ENCODE measurements at places on chromosomes 1 and 21.

GRCh38 chr1:184422490-184423233 is 35.8 kb downstream of the C1orf21 start:
- no peak for DNase-seq

- DNase-seq: no peak
These were observed 626.5 kb downstream of the PTPRC start for GRCh38 chr1:199265319-199265718.

DNA sequence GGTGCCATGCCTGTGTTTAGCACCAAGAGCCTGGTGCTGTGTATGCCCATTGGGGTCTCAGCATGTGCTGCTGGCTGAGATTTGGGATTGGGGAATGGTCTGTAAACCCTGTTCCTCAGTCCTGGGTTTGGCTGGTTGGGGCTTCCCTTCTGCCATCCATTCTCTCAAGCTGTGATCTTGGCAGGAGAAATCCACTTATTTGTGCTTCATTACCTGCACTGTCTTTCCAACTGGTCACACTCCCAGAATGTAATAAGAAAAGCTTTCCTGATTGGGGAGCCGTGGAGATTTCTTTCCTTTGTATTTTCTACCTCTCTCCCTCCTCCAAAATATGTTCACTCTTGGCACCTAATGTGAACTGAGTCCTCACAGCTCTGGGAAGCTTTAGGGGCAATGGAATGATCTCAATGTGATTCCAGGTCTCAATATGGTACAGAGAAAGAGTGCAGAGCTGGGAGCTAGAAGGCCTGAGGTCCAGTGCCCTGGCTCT is 23.0 kb upstream of the KCNA10 start:
- DNase-seq: no peak

DNA sequence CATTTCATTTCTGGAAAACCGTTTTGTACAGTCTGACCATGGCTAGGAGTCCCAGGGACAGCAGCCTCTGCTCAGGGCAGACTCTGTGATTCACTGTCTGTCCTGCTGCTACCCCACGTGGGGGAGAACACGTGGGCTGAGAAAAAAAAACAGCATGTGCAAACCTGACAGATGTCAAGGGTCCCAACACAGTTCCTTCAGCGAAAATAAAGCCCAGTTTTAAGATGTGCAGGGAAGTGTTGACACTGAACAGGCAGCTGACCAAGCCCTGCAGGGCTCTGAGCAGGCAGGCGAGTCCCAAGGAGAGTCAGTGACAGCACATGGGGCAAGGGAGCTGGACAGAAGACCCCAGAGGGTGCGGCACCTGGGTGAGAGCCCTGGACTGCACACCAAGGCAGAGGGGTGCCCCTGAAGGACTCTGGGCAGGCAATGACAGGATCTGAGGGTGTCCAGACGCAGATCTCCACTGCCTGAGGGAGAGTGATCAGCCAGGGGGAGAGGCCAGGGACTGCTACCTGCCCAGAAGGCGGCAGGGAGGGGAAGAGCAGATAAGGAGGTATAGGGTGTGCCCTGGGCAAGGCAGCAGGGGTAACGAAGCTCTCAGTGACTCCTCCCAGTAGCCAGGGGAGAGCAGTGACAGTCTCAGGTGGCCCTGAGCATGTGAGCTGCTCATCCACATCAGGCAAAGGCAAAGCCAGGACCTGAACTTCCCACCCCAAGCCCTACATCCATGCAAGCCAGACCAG is 5.1 kb upstream of the SPATC1L start:
- no peak for DNase-seq

- no peak for DNase-seq
These were observed 211.9 kb upstream of the IRF2BP2 start for GRCh38 chr1:234821840-234822239.

GRCh38 chr1:193185211-193185610 is 1.2 kb downstream of the B3GALT2 start:
- no peak for DNase-seq

DNA sequence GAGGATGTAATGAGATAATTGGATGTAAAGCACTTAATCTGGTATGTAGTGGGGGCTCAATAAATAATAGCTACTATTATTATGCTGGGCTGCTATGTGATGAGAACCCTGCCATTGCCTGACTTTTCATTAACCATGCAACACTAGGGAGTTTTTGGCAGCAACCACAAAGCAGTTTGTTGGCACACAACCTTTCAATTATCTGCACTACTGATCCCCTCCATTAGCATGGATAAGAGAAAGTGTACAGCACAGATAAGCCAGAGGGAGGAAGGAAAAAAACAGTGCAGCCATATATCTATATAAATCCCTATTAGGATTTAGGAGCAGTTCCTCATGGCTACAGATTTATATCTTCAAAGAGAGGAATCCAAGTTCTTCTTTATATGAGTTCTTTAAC is 498.5 kb downstream of the NUF2 start:
- DNase-seq: no peak
